Cerebellar cortex (tissue), 1 donor: ENCODE measurements at places on chromosomes 11 and 22.

GRCh38 chr22:37739035-37739434 lies 42.2 kb downstream of the TRIOBP start:
- no peak for DNase-seq

DNA sequence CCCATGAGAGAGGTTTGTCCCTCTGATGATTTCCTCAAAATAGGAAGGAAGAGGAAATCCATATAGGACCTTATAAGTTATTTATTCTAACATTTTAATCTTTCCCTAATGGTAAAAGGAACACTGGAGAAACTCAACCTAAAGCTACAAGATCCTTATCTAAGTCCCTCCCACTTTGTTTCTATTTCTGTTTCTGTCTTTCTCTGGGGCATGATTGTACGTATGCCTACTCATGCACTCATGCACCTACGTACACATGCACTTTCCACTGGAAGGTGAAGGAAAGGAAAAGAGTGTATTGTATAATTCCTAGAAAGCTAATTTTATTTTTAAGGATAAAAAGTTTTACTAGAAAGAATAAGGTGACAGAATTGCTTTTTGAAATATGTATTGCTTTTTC lies 125.0 kb downstream of the RAB38 start:
- no peak for DNase-seq

- DNase-seq = no peak
Observed at GRCh38 chr11:47587723-47588326, 1.3 kb downstream of the FAM180B start.

- DNase-seq = peak; percentile 70
Observed at GRCh38 chr22:49321477-49322055, 506.1 kb downstream of the BRD1 start.

GRCh38 chr11:88318017-88318416 lies 19.5 kb downstream of the CTSC start:
- no peak for DNase-seq

DNA sequence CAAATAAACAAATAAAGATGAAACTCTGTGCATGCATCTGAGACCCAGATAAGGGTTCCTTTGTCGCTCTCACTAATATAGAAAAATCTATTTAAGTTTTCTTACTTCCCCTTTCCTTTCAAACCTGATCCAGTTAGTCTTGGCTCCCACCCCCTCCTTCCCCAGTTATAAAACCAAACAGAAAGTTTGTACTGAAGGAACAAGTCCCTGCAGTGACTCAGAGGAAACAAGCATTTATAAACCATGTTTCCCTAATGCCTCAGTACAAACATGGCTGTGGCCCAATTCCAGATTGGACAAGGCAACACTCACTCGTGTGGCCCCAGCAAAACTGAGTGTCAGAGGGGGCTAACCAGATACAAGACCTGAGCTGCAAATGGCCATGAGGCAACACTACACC lies 65.5 kb upstream of the ARHGAP20 start:
- no peak for DNase-seq
